ENCODE measurements at places on chromosomes 12 and 14.

GRCh38 chr12:71948390-71948789 lies 9.7 kb downstream of the TPH2 start:
- DNase-seq: no peak

- DNase-seq: no peak
Observed at GRCh38 chr12:4769073-4769472, 48.9 kb downstream of the GALNT8 start.

DNA sequence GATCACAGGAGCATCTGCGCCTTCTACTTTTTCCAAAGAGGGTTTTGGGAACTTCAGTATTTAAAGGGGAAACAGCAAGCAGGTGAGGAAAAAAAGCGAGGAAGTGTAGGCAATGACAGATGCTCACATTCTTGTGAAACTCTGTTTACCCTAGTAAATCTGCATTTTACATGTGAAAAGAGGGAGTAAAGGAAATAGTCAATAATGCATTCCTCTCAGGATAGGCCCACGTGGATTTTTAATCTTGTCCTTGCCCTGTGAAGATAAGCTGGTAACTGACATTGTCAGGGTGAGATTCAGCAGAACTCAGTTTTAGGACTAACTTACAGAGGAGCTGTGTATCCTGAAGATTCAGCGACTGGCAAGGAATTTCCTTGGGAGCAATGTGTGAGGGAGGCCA lies 1119.2 kb upstream of the TMEM132C start:
- DNase-seq: no peak

DNA sequence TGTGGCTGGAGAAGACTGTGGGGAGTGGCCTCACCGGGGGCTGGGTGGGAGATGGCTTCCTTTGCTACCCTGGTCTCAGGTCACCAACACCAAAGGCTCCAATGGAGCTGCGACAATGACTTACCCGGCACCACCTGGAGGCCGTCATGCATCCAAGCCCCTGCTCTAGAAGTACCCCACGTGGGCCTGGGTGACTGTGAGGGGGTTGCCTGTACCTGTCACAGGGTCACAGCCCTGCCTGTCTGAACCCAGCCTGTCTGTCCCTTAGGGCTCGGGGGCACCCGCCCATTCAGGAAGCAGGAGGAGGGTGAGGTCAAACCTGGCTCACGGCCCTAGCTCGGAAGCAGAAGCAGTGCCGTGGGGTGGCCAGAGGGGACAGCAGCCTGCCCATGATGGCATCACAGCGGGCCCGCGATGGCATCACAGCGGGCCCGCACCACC lies 18.9 kb downstream of the ABCB9 start:
- no peak for DNase-seq

DNA sequence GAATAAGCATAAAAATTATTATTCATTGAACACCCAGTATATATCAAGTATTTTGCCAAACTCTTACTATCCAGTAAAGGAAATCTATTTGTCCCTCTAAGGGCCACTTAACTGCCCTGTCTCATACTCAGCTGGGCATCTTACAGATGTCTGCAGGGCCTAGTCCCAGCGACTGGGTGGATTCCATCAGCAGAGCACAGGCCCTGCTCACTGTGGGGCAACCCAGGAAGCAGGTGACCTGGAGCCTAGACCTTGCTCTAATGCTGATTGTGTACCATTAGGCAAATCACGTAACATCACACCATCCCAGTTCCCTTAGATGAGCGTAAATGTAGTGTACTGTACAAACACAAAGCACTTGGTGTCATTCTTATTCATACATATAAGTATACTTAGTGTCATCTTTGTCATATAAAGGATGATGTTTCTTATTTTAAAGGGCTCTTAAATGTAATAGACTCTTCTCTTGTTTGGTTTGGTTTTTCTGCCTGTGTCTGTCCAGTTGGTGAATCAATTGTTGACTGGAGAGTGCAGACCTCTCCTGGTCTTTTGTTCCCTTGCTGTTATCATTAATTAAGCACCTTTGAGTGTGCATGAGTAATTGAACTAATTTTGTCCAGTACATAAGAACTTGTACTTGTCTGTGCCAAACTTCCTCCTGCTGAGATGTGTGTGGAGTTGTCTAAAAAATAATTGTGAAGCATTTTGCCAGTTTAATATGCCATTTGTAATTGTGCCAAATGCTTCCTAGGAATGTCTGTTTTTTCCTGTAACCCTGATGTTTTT lies 49.3 kb downstream of the RAB35 start:
- no peak for DNase-seq

- DNase-seq: no peak
Observed at GRCh38 chr14:61280092-61280525, 1.0 kb downstream of the TMEM30B start.

DNA sequence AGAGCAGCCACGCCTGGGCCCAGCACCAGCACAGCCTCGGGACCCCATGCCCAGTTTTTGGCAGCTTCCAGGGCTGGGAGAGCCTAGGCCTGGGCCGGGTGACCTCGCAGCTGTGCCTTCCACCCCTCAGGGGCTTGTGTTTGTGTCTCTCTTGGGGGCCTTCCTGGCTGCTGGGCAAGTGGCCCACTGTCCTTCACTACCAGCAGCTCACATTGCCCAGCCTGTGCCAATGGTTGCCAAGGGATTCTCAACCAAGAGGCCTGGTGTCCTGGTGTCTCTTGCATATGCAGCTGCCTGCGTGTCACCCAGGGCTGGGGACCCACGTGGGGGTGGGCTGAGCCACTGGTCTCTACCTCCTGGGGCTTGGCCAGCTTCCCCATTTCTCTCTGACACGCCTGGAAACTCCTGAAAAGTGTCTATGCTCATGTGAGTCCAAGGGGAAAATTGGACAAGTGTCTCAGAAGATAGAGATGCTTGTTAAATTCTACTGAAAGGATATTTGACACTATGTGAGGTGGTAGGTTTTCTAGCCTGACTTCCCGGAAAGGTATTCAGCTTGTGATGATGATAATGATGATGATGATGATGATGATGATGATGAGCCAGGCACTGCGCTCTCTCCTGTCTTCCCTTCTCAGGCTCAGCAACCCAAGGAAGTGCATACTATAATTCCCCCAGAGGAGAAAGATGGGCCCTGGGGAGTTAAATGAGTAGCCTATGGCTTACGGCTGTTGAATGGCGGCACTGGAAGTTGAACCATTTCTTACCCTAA lies 48.8 kb upstream of the ESRRB start:
- no peak for DNase-seq

DNA sequence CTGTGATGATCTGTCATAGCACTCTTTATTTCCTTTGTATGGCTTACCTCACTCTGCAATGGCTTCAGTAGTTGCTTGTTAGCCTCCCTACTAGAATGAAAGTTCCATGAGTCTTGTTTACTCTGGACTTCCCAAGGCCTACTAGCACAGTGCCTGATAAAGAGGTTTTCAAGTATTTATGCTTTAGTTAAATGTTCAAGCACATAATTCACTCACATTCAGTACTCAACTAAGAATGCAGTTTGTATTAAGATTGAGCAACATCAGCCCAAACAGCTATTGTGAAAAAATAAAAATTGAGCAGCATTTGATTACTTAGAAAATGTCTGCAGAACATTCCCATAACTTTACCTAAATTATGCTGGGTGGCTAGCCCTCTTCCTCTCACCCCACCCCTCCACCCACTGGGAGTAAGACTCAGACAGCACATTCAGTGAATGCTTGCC lies 158.9 kb upstream of the AMIGO2 start:
- no peak for DNase-seq

GRCh38 chr14:101226603-101227425 lies 323.3 kb upstream of the RTL1 start:
- DNase-seq: no peak

- DNase-seq: no peak
Observed at GRCh38 chr12:47378907-47379306, 299.1 kb upstream of the AMIGO2 start.

DNA sequence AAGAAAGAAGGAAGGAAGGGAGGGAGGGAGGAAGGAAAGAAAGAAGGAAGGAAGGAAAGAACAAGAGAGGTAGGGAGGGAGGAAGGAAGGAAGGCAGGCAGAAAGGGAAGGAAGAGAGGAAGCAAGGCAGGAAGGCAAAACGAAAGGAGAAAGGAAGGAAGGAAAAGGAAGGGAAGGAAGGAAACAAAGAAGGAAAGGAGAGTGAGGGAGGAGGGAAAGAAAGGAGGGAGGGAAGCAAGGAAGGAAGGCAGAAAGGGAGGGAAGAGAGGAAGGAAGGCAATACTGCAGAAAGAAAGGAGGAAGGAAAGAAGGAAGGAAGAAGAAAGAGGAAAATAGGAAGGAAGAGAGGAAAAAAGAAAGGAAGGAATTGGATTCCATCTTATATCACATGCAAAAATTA lies 1303.1 kb upstream of the TMEM132C start:
- DNase-seq: no peak

DNA sequence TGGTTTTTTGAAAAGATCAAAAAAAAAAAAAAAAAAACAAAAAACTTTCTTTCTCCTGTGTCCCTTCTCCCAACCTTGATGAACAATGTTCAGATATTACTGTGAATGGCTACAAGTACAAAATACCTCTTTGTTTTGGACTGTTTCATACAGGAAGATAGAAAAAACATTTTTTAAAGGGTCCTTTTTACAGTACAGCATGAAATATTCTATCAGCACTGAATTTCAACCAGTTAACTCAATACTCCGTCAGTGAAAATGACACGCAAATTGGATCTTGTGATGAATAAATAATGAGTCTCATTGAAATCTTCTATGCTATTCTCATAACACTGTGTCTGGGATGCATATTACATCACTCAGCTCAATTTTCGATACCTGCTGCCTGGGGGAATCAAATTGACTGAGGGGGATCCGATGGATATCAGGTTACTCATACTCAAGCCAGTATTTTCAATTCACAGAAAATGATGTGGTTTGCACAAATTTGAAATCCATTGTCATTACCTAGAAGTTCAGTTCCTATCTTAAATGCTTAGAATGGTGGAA lies 179.6 kb downstream of the TMTC2 start:
- DNase-seq: no peak

DNA sequence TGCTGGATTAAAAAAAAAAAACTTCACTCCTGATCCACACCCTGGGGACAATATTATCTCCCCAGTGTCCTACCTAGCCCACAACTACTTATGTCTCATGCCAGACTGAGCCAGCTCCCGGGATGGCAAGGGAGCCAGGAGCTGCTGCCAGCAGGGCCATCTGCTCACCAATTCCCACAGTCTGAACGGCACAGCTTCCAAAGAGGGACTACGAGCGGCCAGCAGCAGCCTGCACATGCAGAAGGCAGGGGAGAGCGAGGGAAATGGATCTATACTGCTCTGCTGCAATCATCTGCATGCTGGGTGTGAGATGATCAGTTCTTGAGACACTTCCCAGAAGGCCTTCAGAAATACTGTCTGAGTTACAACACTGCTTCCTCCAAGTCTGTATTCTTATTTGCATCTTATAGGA lies 11.1 kb downstream of the SSH1 start:
- no peak for DNase-seq

DNA sequence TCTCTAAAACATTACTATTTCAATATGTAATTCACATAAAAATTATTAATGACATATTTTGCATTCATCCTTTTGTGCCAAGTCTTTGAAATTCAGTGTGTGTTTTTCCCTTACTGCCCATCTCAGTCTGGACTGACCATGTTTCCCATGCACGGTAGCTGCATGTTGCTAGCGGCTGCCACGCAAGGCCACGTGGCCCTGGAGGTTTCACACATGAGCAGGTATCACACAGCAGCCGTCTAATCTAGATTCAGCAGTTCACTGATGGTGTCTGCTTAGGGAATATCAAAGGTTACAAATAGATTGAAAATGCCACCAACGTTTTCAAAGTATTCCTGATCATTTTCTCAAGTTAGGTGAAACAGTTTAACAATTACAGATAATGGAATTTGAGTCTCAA lies 234.8 kb upstream of the FKBP4 start:
- DNase-seq: no peak

All from cortex of kidney (tissue), 1 donor.